ENCODE measurements at places on chromosomes 16 and 17. TPM values are rescaled to one million over a fixed set of nuclear protein-coding genes. Genes with fewer than 3 reads are reported as not detected.

Gene NECAB2
- not detected for total RNA-seq

Gene MEIOB
- 0.14 TPM for total RNA-seq

Gene TBC1D3C
- not detected for total RNA-seq

Gene NPIPB9
- 0.83 TPM for total RNA-seq

Gene BOLA2B
- 190 TPM for total RNA-seq

Gene SLC38A8
- not detected for total RNA-seq

Gene SOST
- not detected for total RNA-seq

Gene AXIN2
- 2.6 TPM for total RNA-seq

Gene UTS2R
- total RNA-seq, result not detected

Gene VAT1L
- total RNA-seq, result not detected

Gene TNFRSF17
- total RNA-seq, result not detected

Gene CD300LB
- not detected for total RNA-seq

Gene CIITA
- total RNA-seq, result 0.87 TPM

Gene VPS25
- 62.5 TPM for total RNA-seq

Gene TGFB1I1
- 0.80 TPM for total RNA-seq

Gene CAVIN1
- 4.2 TPM for total RNA-seq

Gene HES7
- 2.4 TPM for total RNA-seq

Gene PKMYT1
- 117 TPM for total RNA-seq

Gene SLC47A2
- total RNA-seq, result not detected

Gene RAPGEFL1
- 5.1 TPM for total RNA-seq

Gene KIF1C
- 32.6 TPM for total RNA-seq

Gene CD300E
- total RNA-seq, result not detected

Gene CA4
- not detected for total RNA-seq

Gene SKAP1
- total RNA-seq, result 109 TPM

Gene ADGRG1
- total RNA-seq, result 6.3 TPM

Gene BIRC5
- total RNA-seq, result 100 TPM

Gene PIMREG
- 8.4 TPM for total RNA-seq

Gene CYBA
- 200 TPM for total RNA-seq

Gene MT1G
- total RNA-seq, result 14.7 TPM

Gene KRT17
- not detected for total RNA-seq

Gene GLP2R
- not detected for total RNA-seq

Gene IL17C
- total RNA-seq, result 0.18 TPM

Gene SHBG
- total RNA-seq, result 0.25 TPM

Gene NTN3
- total RNA-seq, result not detected

Gene ATXN1L
- total RNA-seq, result 15.4 TPM

Gene UMOD
- not detected for total RNA-seq

Gene WRAP53
- 23.5 TPM for total RNA-seq

Gene ANKRD13B
- 17.3 TPM for total RNA-seq

Gene OR2C1
- not detected for total RNA-seq

Gene RNF227
- total RNA-seq, result 3.8 TPM

Gene TK2
- total RNA-seq, result 6.4 TPM

Gene NR1D1
- total RNA-seq, result 5.2 TPM

Gene ARHGAP44
- 0.55 TPM for total RNA-seq

Gene KAT2A
- 54.8 TPM for total RNA-seq

Gene FOXL1
- total RNA-seq, result not detected

Gene ZNF624
- 3.7 TPM for total RNA-seq

Gene ALOX12
- total RNA-seq, result not detected

Gene HS3ST3A1
- total RNA-seq, result 0.27 TPM

Gene ZG16
- not detected for total RNA-seq

Gene MAP2K4
- total RNA-seq, result 36.2 TPM

Gene PTX4
- total RNA-seq, result not detected

Gene KIF2B
- total RNA-seq, result not detected

Gene SLC4A1
- total RNA-seq, result not detected

Gene HIGD1B
- total RNA-seq, result not detected

Gene JPH3
- total RNA-seq, result 0.19 TPM

Gene GRAPL
- total RNA-seq, result 2.9 TPM

Gene MSRB1
- 17.3 TPM for total RNA-seq

Gene GRB7
- 2.0 TPM for total RNA-seq

All from activated CD4-positive, alpha-beta T cell treated with anti-CD3 and anti-CD28 coated beads for 36 hours (primary cell).